ENCODE measurements at places on chromosomes 6 and 20.

DNA sequence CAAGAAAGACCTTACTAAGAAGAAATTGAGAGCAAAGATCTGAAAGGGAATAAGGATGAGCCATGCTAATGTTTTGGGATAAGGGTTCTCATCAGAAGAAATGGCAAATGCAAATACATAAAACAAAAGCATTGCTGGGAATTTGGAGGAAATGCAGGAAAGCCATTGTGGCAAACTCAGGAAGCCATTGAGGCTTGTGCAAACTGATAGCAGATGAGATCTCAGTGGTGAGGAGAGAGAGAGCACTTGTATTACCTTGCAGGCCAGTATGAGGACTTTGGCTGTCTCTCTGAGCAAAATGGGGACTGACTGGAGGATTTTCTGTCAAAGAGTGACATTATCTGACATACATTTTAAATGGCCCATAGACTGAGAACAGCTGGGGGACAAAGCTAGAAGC lies 103.0 kb downstream of the ADGRB3 start:
- DNase-seq = no peak

DNA sequence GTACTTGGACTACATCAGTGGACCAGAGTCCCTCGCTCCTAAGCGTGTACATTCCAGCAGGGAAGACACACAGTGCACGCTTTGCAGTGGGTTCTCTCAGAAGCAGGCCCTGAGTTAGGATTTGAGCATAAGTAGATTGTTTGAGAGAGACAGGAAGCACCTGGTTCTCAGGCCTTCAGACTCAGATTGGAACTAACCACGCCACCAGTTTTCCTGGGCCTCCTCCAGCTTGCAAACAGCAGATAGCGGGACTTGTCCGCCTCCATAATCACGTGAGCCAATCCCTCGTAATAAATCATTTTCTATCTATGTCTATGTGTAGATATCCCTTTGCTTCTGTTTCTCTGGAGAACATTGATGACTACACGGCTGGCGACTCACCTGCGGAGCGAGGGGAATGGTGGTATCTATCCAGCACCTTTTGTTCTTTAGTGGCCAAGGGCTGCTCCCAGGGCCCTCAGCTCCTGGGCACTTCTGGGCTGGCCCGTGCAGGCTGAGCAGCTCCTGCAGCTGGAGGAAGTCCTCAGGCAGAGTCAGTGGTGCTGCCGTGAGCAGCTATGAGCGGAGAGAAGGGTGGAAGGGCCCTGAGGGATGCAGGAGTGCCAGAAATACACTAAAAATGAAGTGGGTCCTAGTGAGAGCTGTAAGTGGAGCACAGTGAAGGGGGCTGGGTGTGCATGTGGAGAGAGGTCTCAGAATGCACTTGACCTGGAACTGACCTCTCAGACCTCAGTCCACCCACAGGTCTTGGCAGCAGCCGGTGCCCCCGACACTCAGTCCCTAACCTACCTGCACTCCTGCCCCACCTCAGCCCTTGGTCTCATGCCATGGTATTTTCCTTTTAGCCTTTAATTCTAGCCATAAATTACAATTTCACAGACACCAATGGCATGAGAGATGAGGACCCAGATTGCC lies 76.9 kb downstream of the STK35 start:
- DNase-seq = no peak

DNA sequence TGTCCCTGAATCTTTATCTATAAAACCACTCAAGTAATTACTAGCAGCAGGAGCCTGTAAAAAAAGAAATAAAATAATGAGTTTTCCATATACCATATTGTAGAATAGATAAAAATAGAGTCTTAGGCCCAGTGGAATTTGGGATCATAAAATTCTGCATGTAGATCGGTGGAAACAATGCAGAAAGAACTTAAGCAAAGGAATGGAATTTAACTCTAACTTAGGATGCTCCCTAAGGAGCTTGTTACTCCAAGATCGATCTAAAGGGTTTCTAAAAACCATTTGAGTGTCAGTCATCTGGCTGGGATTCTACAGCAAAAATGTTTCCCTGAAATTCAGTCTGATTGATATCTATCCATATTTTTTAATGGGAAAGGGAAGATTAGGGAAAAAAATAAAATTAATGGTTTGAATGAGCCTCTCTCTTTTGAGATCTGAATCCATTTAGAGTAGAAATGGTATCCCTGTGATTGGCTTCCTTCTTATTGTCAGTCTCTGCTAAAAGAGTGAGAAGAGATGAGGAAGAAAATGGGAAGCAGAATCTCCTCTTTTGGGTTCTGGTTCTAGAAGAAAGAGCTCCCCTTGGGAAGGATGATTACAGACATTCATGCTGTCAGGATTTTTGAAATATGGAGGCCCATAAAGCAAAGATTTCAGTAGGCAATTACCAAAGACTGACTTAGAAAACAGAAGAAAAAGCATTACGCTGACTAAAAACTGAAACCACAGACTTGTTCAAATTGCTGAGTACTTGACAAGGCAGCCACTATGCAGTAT lies 564.3 kb upstream of the MARCKS start:
- DNase-seq = peak; percentile 51

DNA sequence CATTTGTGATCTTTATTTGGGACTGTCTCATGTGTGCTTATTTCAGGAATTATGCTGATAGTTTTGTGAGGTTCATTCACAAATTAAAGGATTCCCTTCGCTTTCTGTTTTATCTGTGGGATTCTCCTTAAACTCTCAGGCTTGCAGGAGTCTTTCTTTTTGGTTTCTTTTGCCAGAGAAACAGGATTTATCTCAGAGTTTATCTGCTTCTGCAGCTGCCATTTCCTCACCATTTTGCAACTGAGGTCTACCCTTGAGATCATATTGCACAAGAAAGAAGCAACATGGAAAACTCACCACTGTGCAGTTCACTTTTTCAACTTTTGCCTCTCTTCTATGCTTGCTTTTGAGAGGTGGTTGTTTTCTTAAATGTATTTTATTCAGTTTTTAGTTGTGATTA lies 201.0 kb downstream of the PRL start:
- no peak for DNase-seq

GRCh38 chr20:3248993-3249347 lies 10.0 kb upstream of the SLC4A11 start:
- no peak for DNase-seq

GRCh38 chr20:53867741-53868351 lies 202.5 kb downstream of the BCAS1 start:
- DNase-seq = no peak

DNA sequence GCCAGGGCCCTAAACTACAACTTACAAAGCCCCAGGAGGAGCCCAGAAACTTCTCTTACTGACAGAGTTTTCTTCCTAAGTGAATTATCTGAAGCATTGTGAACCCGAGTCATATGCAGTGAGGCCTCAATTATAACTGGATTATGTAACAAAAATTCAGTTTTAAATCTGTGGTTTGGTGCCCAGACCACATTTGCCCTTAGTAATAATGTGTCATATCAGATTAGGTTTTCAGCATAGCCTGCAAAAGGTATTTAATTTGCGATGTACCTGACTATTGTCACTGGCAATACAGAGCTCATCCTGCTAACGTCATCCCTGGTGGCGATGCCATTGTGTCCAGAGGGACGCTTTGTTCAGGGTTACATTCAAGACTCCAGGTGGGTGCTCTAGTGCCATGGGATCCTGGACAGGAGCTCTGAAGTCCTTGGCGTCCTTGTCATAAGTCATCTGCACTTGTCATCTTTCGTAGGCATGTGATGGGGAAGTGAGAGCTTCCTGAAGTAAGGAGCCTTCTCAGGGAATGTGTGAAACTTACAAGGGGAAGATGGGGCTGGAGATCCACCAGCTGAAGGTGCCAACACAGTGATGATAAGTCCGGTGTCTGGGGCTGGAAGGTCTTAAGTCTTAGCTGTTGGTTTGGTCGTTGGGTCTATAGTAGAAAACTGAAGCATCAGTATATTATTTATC lies 65.1 kb downstream of the HIVEP1 start:
- DNase-seq = no peak

DNA sequence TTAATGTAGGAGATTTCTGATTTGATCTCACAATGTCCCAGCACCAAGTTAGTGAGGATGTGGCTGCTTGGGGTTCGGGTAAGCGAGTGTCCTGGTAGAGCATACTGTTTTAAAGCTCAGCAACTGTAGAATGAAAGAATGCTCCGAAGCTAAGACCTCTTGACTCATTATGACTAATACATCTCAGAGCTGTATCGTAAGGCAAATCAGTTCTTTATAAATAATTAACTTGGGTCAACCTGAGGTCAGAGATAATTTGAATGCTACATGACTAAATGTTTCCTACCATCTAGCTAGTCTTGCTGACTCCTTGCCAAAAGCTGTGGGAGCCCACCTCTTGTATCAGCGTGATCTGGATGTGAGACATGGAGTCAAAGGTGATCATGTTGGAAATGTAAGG lies 128.8 kb upstream of the PDE7B start:
- DNase-seq = peak; percentile 66

DNA sequence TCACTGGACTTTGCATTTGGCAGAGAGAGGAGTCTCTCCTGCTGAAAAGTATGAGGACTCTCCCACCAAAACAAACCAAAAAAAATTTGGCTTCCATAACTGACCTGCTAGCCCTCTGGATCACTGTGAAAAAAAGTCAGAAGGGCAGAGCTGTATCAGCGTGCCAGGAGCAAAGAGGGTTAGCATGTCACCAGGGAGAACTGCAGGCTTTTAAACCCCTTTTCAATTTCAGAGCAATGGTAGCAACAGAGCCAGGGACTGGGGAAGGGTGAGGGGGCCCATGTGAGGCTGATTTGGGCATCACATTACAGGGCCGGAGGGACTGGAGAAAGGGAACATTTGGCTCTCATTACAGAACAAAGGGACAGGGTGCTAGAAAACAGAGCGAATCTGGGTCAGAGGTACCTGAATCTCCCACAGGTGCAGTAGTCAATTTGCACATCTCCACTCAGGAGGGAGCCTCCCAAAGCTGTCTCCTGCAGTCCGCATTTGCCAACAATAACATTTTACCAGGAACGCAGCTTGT lies 185.7 kb upstream of the EYA4 start:
- no peak for DNase-seq

GRCh38 chr20:17936761-17937732 lies 31.5 kb downstream of the SNX5 start:
- DNase-seq = peak; percentile 69

DNA sequence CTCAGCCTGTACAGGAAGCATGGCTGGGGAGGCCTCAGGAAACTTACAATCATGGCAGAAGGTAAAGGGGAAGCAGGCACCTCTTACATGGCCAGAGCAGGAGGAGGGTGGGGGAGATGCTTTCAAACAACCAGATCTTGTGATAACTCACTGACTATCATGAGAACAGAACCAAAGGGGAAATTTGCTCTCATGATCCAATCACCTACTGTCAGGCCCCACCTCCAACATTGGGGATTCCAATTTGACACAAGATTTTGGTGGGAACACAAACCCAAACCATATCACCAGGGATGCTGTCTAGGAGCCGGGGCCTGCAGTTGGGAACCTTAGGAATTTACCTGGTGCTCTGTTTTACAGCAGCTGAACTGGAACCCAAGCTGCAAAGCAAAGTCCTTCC lies 191.1 kb upstream of the CITED2 start:
- no peak for DNase-seq

DNA sequence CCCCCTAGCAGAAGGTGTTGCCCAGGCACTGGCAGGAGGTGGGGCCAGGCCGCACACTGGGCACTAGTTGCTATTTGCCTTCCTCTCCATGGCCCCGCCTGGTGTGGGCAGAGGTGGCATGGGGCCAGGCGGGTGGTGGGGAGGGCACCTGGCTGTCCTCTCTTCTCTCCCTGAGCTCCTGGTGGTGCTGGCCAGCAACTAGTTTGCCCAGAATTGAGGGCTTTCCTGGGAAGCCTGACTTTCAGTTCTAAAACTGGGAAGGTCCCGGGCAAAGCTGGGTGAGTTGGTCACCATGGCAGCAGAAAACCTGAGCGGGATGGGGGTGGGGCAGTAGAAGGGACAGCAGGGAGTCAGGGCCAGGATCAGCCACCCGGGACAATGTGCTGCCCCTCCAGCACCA lies 48.2 kb downstream of the RBM38 start:
- DNase-seq = no peak

- DNase-seq = peak; percentile 2
These were observed 92.4 kb downstream of the COL9A1 start for GRCh38 chr6:70210462-70210861.

DNA sequence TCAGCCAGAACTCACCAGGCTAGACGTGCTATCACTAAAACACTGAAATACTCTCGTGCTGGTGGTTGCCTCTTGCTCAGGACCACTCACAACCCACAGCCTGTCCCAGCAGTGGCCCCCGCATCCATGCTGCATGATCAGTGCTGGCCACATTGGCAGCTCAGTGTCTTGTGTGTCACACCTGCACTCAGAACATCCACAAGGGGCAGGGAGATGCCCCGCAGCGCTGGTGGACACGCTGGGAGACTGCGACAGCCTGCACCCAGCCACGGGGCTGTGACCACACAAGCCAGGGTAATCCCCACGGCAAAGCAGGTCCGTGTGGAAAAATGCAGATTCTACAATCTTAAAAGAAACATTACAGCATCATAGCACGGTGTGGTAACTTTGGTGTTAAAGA lies 23.9 kb upstream of the APMAP start:
- no peak for DNase-seq

- no peak for DNase-seq
These were observed 64.9 kb downstream of the SLC22A23 start for GRCh38 chr6:3391902-3392458.

DNA sequence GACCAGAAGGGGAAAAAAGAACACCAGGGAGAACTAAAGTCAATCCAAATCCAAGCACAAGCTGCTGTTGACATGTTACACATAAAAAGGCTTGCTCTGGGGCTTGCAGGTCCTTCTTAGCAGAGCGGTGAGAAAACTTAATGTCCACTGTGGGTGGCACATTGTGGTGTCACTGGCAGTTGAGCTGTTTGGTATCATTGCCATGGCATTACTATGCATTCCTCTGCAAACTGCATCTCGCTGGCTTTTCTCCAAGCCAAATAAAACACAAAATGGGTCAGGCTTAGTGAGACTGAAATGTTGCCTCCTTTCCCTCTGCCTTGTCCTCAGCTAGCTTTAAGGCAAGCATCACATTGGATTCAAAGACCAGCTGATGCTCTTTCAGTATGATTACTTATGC lies 40.9 kb downstream of the LY86 start:
- DNase-seq = no peak

GRCh38 chr6:116008470-116009243 lies 52.0 kb downstream of the FRK start:
- peak; percentile 78 for DNase-seq

- DNase-seq = no peak
These were observed 210.9 kb upstream of the HDDC2 start for GRCh38 chr6:125512621-125513020.

DNA sequence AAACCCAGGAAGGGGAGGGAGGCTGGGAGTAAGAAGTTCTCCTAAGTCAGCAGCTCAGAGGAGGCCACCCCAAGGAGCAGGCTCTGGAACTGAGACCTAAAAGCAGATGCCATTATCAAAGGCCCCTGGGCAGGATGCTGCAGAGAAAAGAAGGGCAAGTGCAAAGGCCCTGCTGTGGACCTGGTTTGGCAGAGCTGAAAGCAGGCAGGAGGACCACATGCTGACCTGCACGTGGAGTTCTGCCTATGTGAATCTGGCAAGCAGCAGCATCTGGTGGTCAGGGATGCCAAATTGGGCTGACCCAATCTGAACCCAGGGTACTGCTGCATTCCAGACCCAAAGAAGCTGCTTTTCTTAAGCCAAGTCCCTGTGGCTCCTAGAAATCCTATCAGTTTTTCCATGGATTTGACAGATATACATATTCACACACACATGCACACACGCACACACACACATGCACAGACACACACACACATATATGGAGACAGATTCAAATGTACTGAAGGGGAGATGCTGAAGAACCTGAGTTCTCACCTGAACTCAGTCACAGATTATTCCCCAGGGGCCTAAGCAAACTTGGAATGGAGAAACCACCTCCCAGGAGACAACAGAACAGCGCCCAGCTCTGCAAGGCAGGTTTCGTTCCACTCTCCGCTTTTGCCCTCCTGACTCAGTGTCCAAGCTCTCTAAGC lies 119.9 kb downstream of the FOXA2 start:
- no peak for DNase-seq

Data from AG10803 (cell line).